Bronchial epithelial cell (primary cell): ENCODE measurements at places on chromosomes 1 and 21. TPM values are rescaled to one million over a fixed set of nuclear protein-coding genes. Genes with fewer than 3 reads are reported as not detected.

- DNase-seq: peak; percentile 95
Observed at GRCh38 chr1:18926315-18927081, 24.1 kb upstream of the ALDH4A1 start.

The WDR64 gene
- total RNA-seq: under 0.01 TPM in 1 of 2 replicates, not detected in the other

The PLCH2 gene
- total RNA-seq: 64.2 and 93.2 TPM in 2 replicates

The SLC9A1 gene
- 5.0 and 22.8 TPM in 2 replicates for total RNA-seq

DNA sequence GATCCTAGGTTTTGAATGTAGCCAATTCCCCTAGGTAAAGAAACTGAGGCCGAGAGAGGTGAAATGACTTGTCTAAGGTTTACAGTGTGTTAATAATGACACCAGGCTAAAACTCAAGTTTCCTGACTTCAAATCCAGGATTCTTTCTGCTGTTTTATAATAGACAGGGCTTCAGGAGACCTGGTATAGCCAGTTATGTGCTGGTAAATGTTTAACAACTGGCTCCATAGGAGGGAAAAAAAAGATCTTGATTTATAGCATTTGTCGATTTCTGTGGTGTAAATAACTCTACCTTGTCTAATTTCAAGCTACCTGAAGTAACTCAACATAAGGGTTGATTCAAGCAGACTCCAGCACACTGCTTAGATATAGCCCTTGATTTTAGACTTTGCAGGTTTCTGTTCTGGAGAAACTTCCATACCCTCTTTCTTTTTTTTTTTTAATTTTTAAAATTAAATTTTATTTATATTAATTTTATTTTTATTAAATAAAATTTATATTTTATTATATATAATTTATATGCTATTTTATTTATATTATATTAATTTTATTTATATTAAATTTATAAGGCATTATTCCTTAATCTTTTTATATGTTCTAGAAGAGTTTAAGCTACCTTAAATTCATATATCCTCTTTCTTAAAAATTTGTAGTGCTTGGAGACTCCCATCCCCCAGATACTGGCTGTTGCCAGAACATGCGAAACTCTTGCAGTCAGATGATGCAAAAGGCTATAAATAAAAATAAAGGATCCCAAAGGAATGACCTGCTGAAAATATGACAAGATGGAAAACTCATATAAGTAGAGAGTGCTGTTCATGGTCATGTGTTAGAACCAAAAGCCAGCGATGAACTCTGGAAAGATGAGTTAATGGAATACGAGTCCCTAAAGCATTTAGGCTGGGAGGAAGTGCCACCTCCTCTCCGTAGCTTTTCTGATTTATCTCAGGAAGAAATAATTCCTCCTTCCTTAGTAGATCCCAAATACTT, 35.4 kb upstream of the SRSF10 start:
- DNase-seq: no peak

- no peak for DNase-seq
Observed at GRCh38 chr21:14758849-14759248, 212.7 kb upstream of the SAMSN1 start.

GRCh38 chr1:206128196-206128595, 11.0 kb upstream of the AVPR1B start:
- peak; percentile 41 for DNase-seq

DNA sequence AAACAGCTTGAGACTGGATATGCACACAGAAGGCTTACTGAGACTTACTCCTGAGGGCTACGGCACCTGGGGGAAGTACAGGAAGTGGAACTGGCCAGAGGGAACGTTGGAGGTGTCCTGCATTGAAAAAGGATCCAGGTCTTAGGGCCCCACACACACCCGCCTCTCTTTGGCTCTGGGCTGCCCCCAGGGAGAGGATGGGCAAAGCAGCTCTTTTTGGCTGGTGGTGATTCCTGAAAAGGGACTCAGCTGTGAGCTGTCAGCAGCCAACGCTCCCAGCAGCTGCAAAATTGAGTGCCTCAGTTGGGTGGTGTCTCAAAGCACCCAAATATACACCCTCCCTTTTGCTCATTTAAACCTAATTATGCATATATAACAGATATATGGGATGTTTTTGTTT, 213.2 kb downstream of the TNR start:
- no peak for DNase-seq

The GABPB2 gene
- 10.8 and 19.3 TPM in 2 replicates for total RNA-seq

The S100A7A gene
- not detected in 2 replicates for total RNA-seq

DNA sequence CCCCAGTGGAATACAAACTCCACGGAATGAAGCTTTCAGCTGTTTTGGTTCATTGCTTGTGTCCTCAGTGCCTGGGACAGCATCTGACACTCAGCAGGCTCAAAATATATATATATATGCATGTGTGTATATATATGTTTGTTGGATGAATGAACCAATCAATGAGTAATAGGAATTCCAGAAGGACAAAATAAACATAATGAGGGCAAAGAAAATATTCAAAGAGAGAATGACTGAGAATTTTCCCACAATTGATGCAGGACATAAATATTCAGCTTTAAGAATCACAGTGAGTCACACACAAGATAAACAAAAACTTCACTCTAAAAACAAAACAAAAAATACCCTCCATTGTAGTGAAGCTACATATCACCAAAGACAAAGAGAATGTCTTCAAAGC, 64.0 kb downstream of the CHD5 start:
- peak; percentile 57 for DNase-seq

GRCh38 chr1:183164340-183164739, 21.7 kb upstream of the LAMC2 start:
- peak; percentile 96 for DNase-seq

- peak; percentile 90 for DNase-seq
Observed at GRCh38 chr1:23132033-23132432, 36.6 kb downstream of the LUZP1 start.

- peak; percentile 79 for DNase-seq
Observed at GRCh38 chr1:164733070-164733469, 174.1 kb downstream of the PBX1 start.

The CFHR2 gene
- not detected in 2 replicates for total RNA-seq

DNA sequence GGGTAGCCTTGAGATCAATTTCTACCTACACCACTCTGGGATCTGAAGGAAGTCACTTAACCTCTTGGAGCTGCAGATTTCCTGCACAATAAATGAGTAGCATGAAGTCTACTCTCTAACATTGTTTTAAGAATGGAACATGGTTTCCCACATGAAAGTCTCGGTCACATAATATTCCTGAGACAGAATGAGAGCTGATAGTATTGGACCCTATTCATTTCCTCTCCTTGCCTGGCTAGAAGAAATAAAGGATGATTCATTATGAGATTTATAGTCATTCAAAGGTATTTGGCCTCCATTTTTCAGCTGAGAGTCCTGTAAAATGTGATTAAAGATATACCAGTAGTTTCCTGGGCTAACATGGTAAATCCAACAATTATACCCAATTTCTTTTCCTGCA, 56.7 kb downstream of the ARHGAP29 start:
- peak; percentile 3 for DNase-seq

DNA sequence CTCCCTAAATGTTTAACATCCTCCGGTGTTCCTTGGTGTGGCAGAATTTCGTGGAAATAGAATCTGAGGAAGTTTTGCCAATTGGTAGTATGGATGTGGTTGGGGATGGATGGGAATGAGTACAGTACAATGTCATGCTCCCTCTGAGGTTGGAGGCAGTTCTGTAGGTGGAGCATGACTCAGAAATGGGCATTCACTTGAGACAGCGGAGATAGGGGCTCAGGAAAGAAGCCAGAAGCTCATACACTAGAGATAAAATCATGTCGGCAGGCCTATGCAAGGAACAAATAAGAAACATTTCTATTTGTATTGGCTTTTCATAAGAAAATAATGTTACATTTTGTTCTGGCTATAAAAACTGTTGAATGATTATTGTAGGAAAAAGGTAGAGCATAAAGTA, 196.0 kb downstream of the URB2 start:
- DNase-seq: no peak
